ENCODE measurements at places on chromosomes 11 and 22.

DNA sequence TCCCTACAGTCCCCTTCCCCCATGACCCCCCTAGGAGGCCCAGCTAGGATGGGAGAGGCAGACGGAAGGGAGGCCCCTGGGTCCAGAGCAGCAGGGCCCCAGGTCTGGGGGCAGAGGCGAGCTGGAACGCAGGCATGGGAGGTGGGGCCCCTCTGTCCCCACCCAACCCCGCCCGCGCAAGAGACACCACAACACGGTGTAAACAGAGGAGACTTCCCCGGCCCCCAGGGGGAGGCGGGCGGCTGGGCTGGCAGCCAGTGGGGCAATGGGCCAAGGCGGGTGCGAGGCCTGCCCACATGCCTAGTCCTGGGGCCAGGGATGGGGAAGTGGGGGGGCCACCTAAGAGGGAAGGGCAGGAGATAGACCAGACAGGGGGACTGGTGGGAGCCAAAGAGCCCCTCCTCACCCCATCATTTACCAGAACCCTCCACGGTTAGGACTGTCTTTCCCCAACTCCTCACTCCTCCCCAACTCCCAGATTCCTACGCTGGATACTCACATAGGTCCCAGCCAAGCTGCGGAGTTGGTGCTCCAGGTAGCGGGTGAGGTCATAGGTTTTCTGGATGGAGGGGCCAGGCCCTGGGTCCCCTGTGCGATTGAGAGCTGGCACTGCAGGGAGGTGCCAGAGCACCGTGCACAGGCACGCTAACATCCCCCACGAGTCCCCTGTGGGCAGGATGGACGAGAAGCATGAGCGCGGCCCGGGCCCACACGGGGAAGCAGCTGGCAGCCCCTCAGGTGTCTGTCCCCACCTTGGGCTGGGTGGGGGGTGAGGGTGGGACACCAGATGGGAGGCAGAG lies 6.2 kb downstream of the CLCF1 start:
- peak overlapping the region; percentile 62 for H3K27ac ChIP-seq
- H3K36me3 ChIP-seq, result peaks cover 19% of the 10 kb centered on the region
- peaks cover 55% of the 10 kb centered on the region for H3K4me1 ChIP-seq
- peak; percentile 40 for DNase-seq

- H3K27ac ChIP-seq, result no peak overlapping the region
- H3K4me1 ChIP-seq, result no peaks in the 10 kb centered on the region
- DNase-seq, result no peak
- no peak overlapping the region for H3K4me3 ChIP-seq
- H3K36me3 ChIP-seq, result no peaks in the 10 kb centered on the region
These were observed 4.4 kb downstream of the CYB5R2 start for GRCh38 chr11:7668911-7669310.

DNA sequence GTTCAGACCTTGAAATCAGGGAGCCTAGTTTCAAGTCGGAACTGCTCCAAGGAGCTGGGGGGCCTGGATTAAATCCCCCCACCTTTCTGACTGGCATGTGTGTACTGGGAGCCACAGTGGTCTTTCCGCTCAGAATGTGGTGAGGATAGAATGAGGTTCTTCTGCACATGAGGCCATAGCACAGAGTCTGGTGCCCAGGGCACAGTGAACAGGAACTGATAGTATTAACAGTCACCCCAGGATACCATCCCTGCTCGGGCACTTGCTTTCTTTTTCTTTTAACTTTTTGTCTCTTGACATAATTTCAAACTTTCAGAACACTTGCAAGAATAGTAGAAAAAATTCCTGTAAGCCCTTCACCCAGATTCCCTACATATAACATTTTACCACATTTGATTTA lies 28.8 kb downstream of the LMO1 start:
- H3K4me1 ChIP-seq, result peaks cover 4% of the 10 kb centered on the region
- H3K27me3 ChIP-seq, result 0 out of 2 replicates have a peak, but pooled peaks cover 6% of the 10 kb centered on the region
- H3K4me3 ChIP-seq, result no peak overlapping the region
- no peak overlapping the region for H3K27ac ChIP-seq
- H3K36me3 ChIP-seq, result no peaks in the 10 kb centered on the region

GRCh38 chr11:2193099-2193887 lies 21.7 kb upstream of the TH start:
- no peak for DNase-seq
- H3K36me3 ChIP-seq, result no peaks in the 10 kb centered on the region

GRCh38 chr22:20211997-20212753 lies 55.9 kb downstream of the RTN4R start:
- H3K36me3 ChIP-seq, result no peaks in the 10 kb centered on the region
- H3K27ac ChIP-seq, result no peak overlapping the region
- H3K4me1 ChIP-seq, result peaks cover 6% of the 10 kb centered on the region
- H3K27me3 ChIP-seq, result no peaks in the 10 kb centered on the region
- H3K4me3 ChIP-seq, result no peak overlapping the region

DNA sequence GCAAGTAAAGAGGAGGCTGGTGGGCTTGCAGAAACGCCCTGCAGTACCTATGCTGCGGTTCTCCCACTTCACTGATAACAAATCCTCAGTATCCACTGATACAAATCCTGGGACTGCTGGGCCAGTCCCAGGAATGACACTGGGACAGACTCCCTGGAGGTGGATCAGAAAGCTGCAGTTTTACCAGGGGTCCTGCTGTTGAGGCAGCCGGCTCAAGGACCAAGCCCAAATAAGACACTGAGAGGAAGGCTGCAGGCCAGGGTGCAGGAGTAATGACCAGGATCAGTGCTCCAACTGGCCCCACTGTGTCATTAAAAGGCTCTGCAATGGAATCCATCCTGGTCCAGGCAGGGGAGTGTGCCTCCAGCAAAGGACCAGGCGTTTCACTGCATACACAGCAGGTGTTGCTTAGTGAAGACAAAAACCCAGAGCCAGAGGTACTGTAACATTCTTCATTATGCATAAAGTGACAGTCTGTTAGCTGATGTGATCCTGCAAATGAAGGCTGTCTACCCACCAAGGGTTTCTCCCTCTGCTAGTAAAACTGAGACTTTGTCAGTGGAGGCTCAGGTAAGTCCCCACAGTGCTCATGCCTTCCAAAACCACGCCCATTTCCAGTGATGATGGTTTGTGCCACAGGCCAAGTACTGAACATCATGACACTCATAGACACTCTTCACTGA lies 1.4 kb upstream of the C22orf39 start:
- H3K4me1 ChIP-seq, result peaks cover 3% of the 10 kb centered on the region
- 0 out of 2 replicates have a peak, but pooled peaks cover 10% of the 10 kb centered on the region for H3K36me3 ChIP-seq
- no peak for DNase-seq

DNA sequence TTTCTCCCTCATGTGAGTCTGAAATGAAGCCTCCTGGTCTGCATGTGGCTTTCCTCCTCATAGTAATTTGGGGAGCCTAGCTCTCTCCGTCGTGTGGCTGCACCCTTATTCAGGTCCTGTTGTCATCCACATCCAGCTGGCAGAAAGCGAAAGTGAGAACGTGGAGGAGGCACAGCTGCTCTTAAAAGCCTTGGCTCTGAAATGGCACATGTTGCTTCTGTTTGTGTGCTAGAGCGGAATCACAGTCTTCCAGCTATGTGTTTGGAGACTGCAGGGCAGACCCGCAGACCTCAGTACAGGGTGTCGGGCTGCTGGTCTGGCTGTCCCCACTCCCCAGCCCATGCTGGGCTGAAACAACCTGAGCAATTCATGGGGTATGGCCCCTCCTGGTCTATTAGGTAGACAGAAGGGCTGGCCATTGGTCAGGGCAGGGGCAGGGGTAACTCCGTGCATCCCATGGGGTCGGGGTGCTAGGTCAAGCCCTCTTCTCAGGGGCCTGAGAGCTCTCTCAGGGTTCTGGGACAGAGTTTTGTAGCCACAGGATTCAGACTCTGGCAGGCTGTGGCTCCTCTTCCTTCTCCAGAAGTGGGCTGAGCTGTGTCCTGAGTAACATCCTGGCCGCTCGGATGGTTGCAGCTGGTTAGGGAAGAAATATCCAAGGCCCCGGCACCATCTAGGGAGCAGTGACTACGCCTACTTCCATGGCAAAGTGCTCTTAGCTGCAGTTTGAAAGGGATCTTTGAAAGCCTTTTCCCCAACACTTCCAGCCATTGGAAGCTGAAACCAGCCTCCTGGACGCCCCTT lies 50.6 kb downstream of the C11orf96 start:
- peak; percentile 42 for DNase-seq
- H3K4me1 ChIP-seq, result peaks cover 6% of the 10 kb centered on the region
- peak overlapping the region; percentile 7 for H3K4me3 ChIP-seq
- H3K36me3 ChIP-seq, result no peaks in the 10 kb centered on the region

- H3K4me1 ChIP-seq, result peaks cover 5% of the 10 kb centered on the region
- H3K36me3 ChIP-seq, result no peaks in the 10 kb centered on the region
- DNase-seq, result no peak
- H3K27me3 ChIP-seq, result no peaks in the 10 kb centered on the region
- H3K4me3 ChIP-seq, result no peak overlapping the region
These were observed 23.2 kb downstream of the RTN4R start for GRCh38 chr22:20244691-20245576.

DNA sequence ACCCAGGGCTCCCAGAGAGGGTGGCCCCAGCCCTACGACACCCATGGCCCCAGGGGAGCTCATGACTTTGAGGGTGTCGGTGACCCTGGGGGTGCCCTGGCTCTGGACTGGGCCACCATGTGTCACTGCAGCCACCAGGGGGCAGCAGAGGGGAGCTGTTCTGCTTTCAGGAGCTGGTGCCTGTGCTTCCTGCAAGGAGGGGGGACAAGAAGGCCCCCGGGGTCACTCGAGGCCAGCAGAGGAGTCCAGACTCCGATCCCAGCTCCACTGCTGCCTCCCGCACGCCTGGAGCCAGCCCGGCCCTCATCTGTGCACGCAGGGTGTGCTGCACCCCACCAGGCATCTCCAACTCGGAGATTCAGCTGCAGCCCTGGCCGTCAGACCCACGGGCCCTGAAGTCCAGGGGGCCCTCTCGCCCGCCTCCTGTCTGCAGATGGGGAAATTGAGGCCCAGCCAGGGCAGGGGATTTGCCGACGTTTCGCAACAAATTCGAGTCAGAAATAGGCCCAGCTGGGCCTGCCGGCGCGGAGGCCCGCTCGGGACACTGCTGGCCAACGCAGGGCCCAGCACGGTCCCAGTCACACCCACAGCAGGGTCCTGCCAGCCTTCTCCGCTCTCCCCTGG lies 29.5 kb upstream of the WNT7B start:
- H3K4me3 ChIP-seq, result peak overlapping the region; percentile 58
- no peaks in the 10 kb centered on the region for H3K36me3 ChIP-seq
- peaks cover 49% of the 10 kb centered on the region for H3K4me1 ChIP-seq
- peak overlapping the region; percentile 97 for H3K27ac ChIP-seq

DNA sequence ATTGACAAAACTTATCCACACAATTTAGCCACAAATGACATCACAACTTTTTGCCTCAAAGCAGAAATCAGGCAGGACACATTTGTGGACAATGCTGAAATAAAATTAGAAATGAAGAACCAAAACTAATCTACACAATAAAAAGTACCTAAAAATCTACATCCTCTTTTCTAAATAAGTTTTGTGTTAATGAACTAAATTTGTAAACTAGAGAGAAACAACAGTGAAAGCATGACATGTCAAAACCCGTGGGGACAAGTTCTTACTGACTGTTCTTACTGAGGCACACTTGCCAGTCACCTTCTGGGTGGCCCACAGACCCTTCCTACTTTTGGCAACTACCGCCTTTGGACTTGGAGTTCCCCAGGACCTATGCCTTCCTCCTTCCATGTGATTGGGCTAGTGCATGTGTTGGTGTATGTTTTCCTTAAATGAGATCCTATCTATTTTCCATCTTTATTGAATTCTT lies 60.7 kb upstream of the MUC15 start:
- no peak overlapping the region for H3K4me3 ChIP-seq
- no peak for DNase-seq
- no peaks in the 10 kb centered on the region for H3K36me3 ChIP-seq
- H3K27me3 ChIP-seq, result no peaks in the 10 kb centered on the region

GRCh38 chr22:32558681-32559355 lies 84.2 kb downstream of the FBXO7 start:
- peak overlapping the region; percentile 67 for H3K27ac ChIP-seq
- DNase-seq, result peak; percentile 93
- peaks cover 39% of the 10 kb centered on the region for H3K4me1 ChIP-seq
- no peak overlapping the region for H3K4me3 ChIP-seq
- no peaks in the 10 kb centered on the region for H3K36me3 ChIP-seq

GRCh38 chr11:121270001-121270678 lies 22.4 kb upstream of the SC5D start:
- H3K27ac ChIP-seq, result no peak overlapping the region
- no peak for DNase-seq
- H3K4me3 ChIP-seq, result no peak overlapping the region
- H3K27me3 ChIP-seq, result peaks cover 61% of the 10 kb centered on the region
- H3K36me3 ChIP-seq, result no peaks in the 10 kb centered on the region

GRCh38 chr11:67347964-67348749 lies 5.2 kb downstream of the POLD4 start:
- H3K4me1 ChIP-seq, result peaks cover 27% of the 10 kb centered on the region
- H3K4me3 ChIP-seq, result no peak overlapping the region
